Lower lobe of right lung (tissue), 2 donors: ENCODE measurements at places on chromosomes 4 and X. TPM values are rescaled to one million over a fixed set of nuclear protein-coding genes. Genes with fewer than 3 reads are reported as not detected.

HERC6 gene
- total RNA-seq = 15.8 TPM

GAGE12J gene
- total RNA-seq = not detected

DNA sequence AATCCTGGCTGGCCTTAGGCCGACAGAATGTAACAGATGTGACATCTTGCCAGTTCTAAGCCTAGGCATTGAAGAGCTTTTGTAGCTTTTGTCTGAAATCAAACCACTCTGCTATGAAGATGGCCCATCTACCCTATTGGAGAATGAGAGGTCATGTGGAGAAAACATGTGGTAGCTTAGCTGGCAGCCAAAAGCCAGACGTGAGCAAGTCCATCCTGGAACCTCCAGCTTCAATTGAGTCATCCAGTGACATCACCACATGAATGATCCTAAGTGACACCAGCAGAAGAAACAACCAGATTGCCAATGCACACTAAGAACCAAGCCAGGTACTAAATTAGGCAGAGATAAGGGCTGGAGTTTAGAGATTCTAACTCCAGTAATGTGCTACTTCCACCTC lies 154.8 kb upstream of the ZFP42 start:
- DNase-seq = no peak

- DNase-seq = no peak
These were observed 17.5 kb downstream of the PALLD start for GRCh38 chr4:168514249-168514852.

DNA sequence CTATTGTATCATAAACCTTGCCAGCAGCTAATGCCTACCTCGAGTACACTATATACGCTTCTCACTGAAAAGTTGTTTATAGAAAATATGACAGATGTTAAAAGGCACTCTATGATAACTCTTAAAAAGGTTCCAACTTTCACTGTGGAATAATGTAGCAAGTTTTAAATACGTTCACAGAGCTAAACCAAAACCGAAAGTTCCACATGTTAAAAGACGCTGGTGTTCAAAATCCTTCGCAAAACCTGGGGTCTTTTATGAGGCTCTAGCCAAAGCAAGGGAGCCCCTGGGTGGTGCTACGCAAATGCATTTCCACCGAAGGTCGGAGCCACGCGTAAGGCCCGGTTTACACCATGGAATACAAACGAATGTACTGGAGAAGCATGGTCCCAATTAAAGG lies 103.7 kb upstream of the TENM3 start:
- DNase-seq = no peak
